ENCODE measurements at places on chromosomes 2 and 18.

- DNase-seq = peak; percentile 85
Measured at GRCh38 chr2:105329561-105330495, at the start of gene TGFBRAP1. TGFBRAP1 (minus strand) TSS chr2:105329735; CDS start chr2:105308301, 21,434 bp downstream.

DNA sequence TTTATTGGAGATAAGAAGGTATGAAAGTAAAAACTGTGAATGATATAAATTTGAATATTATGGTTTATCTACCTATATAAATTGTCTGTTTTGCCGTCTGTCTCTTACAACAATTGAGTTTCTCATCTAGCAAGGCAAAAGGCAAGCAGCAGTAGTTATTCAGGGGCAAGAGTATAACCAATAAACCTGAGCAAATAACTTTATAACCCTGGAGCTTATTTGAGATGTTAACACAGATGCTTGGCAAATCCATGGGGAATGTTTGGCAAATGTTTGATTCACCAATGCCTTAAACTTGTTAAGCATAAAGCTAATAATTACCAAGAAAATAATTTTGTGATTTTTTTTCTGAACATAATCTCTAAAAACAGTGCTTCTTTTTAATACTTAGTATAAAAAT is 9.9 kb upstream of the EPHA4 start:
- DNase-seq = no peak

GRCh38 chr2:65395621-65396347 is 36.6 kb downstream of the SPRED2 start:
- DNase-seq = no peak

DNA sequence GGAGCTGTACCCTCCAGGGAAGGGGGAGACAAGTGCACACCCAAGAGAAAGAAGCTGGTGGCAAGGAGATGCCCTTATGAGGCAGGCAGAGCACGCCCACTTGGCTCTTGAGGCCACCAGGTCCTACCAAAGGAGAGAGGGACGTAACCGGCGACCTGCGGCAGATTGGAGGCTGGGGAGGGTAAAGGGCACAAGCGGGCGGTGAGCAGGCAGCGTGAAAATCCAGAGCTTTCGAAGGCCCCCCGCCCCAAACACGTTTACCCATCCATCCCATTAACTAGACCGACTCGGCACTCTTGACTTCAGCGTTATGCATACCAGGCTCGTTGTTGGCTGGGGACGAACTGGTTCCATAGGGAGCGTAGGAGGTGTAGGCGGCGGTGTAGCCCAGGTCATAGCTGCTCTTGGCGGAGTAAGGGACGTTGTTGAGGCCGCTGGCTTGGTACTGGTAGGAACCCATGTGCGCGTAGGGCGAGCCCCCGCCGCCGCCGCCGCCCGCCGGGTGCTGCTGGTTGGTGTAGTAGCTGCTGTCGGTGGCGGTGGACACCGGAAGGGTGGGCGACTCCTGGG is 794 bp downstream of the DLX2 start:
- peak; percentile 87 for DNase-seq

DNA sequence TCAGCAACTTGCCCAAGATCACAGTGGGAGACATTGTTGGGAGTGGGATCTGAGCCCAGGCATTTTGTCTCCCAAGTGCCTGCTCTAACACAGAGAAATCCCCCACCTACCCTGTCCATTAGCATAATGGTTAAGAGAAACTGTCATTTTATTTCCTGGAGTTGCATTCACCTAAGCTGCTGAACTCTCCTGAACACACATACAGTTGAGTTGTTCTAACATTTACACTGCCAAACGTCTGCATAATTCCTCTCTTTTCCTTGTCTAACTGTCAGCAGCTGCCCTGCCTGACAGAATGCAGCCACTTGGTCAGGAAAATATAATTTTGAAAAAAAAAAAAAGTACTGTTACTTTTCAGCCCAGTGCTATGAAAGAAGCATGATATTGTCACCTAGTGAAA is 396.3 kb upstream of the PIK3C3 start:
- no peak for DNase-seq

DNA sequence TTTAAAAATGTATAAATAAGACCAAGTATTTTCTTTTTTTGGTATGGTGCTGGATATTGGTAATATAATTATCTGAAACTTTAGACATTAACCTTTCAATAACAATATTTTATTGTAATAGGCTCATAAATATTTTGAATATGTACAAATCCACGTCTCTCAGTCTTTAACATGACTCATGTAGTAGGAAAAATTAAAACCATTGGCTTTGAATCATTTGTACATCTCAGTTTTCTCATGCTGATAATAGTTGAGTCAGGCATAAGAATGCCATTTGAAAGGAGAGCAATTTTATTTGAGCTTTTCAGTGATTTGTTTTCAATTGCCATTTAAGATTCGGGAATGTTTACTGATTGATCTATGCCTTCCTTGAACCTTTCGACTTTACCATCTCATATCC is 364.8 kb downstream of the TGIF1 start:
- DNase-seq = no peak

DNA sequence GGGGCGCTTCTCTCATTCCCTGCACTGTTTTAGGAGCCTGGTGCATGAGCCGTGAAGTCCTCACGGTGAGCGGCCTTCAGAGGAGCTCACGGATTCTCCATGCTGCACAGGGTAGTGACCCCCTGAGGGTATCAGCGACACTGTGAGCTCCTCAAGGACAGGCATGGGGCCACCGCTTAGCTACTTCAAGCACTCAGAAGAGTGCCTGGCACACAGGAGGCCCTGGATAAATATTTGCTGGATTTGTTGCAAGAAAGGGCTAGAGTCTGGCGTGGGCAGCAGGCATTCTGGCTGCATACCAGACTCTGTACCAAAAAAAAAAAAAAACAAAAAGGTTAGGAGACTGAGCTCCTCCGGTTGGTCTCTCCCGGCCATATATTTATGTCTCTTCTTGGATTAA is 5.7 kb upstream of the MBP start:
- no peak for DNase-seq

- no peak for DNase-seq
Measured at GRCh38 chr2:86411396-86411795, 29.8 kb upstream of the KDM3A start.

DNA sequence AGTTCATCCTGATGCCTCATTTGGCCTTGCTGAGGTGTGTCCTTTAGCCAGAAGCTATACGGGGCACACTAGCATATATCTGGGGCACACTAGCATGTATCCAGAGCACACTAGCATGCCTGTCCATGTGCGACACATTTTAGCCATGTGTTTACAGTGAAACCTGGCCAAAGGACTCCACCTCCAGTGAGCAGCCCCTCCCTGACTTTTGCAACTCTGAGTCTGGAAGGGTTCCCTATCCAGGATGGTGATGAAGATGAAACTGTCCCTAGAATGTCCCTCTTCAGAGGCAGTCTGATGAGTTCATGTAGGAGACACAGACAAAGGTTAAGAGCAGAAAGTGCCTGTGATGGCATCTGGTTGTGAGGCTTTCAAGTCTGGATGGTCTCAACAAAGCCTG is 61.4 kb upstream of the LGALSL start:
- DNase-seq = no peak

DNA sequence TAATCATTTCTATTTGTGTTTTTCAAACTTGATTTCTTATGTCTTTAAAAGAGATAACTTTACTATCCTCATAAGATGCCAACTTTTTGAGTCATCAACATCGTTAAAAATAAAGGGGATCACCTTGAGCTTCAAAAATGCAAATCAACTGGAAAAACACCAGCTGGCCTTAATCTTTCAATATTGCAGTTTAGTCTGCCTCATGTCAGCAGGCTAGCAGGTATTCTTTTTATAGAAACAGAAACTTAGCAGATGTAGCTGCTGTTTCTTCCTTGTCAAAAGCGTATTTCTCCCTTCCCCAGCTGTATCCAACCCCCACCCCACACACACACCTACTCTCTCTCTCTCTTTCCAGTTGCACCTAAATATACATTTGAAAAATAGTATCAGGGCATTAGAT is 154.1 kb upstream of the ZNF804A start:
- no peak for DNase-seq

DNA sequence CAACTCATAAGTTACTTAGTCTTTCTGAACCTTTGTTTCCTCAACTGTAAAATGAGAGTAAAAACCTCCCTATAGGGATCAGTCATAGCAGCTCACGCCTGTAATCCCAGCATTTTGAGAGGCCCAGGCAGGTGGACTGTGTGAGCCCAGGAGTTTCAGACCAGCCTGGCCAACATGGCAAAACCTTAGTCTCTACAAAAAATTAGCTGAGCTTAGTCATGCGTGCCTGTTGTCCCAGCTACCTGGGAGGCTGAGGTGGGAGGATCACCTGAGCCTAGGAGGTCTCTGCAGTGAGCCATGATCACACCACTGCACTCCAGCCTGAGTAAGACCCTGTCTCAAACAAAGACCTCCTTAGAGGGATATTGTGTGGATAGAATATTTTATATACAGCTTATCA is 2.3 kb downstream of the GPR155 start:
- no peak for DNase-seq

DNA sequence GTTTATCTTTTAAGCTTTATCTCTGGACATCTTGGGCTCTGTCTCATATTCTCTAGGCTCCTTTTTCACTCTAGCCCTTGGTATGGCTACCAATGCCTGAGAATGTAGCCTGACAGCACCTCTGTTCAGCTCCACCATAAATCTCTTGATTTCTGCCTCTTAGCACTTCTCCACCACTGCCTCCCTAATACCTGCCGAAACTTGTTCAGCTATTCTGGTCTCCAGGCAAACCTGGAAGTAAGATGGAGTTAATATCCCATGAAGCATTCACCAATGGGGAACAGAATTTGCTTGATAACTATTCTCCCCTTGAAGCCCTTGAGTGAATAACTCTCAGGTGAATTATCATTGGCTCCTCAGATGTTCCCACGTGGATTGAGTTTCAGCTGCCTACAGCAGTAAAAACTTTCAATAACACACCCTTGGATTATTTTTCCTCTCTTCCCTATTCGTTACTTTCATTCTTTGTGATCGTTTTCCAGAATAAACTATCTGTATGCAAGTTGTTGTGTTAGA is 145.6 kb downstream of the EVA1A start:
- no peak for DNase-seq

DNA sequence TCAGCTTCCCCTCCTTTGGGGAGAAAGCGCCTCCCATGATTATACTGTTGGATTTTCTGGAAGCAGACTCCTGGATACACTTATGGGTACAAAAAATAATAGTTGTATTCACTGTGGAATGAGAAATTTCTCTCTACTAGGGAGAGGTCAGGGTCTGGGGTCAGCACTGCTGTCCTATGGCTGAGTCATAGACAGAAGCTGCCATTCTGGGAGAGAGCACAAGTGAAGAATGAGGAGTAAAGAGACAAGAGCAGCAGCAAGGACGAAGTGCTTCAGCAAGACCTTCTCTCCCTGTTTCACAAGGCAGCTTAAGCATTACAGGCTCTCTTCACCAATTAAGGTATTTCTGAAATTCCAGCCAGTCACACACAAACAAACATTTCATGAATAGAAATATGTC is 10.1 kb upstream of the UNC80 start:
- no peak for DNase-seq

GRCh38 chr2:234971496-234971895 is 19.7 kb downstream of the SH3BP4 start:
- no peak for DNase-seq

GRCh38 chr2:64024259-64024949 is 5.2 kb upstream of the VPS54 start:
- no peak for DNase-seq

DNA sequence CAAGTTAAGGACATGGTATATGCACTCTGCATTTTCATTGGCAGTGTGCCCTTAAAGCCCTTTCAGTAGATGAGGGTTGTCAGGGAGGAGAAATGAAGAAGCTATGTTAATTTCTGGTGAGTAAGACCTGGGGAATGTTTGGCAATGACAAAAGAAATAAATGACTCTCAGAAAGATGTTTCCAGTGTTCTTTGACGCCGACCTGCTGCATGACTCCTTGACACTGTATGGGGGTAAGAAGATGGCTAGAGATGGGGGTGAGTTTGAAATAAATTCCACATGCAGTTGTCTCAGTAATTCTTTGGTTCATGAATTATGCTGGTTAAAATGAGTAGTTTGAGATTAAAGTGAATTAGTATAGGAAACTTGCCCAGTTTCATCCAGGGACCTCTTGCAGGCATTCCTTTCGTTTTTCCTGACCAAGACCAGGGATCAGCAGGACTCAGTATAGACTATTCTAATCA is 5.9 kb downstream of the CCDC121 start:
- no peak for DNase-seq

DNA sequence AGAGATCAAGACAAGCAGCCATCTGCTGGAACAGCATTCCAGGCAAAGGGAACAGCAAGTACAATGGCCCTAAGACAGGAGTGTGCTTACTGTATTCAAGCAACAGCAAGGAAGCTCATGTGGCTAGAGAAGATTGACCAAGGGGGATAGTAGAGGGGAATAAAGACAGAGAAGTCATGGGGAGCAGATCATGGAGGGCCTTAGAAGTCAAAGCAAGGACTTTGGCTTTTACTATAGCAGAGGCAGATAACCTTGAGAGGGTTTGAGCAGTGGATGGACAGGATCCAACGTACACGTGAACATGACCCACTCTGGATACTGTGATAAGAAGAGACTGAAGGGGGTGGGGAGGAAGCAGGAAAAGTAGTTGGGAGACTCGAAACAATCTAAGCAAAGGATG is 26.9 kb downstream of the SP5 start:
- no peak for DNase-seq

- DNase-seq = no peak
Measured at GRCh38 chr2:211985393-211985792, 553.2 kb downstream of the ERBB4 start.

DNA sequence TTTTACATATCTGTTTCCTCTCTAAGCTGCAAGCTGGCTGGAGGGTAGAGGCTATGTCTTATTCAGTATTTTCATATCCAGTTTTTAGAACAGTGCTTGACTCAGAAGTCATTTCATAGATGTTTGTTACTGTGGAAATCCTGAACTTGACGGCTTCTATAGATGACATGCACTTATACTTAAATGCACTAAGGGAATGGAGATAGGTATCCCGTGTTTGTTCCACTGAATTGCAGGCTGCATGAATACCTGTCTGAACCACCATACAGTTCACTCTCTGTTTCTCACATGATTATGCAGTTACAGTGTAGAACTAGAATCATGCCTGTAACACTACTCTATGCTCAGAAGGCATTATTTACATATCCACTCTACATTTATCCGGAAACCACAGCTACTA is 417.1 kb downstream of the MTX2 start:
- no peak for DNase-seq

- DNase-seq = no peak
Measured at GRCh38 chr2:179861027-179861415, 391 bp downstream of the ZNF385B start.

DNA sequence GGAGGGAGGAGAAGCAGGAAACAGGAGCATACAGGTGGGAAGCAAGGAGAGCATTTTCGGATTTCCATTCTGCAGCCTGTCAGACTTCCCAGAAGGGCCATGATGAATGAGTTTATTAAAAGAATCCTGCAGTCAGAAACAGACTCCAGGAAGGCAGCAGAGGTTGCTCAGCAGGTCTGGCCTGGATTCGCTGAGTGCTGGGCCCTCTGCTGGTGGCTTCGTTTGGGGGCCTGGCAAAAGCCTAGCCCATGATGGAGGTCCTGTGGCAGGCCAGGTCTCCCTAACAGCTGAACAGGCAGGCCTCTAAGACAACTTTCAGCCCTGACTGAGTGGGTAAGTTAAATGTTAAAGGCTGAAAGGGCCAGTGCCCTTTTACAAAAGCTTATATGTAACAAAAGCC is 108.2 kb upstream of the CAPN13 start:
- DNase-seq = peak; percentile 18
